ENCODE measurements at places on chromosomes 3 and 15. TPM values are rescaled to one million over a fixed set of nuclear protein-coding genes. Genes with fewer than 3 reads are reported as not detected.

GRCh38 chr3:126553284-126554084 is 5.2 kb downstream of the C3orf22 start:
- no peak for DNase-seq

- DNase-seq = no peak
Observed at GRCh38 chr3:112498914-112499711, at the start of gene BTLA. TSS of gene BTLA (minus strand) at chr3:112499472. CDS start at chr3:112499358, 114 bp downstream.

GRCh38 chr3:178529606-178530225 is 6.5 kb upstream of the KCNMB2 start:
- no peak for DNase-seq

WDR6 gene
- total RNA-seq = 96.6 TPM

SKOR1 gene
- 0.24 TPM for total RNA-seq

Data from cardiac septum (tissue), 1 donor.